ENCODE measurements at places on chromosomes 16 and 17.

DNA sequence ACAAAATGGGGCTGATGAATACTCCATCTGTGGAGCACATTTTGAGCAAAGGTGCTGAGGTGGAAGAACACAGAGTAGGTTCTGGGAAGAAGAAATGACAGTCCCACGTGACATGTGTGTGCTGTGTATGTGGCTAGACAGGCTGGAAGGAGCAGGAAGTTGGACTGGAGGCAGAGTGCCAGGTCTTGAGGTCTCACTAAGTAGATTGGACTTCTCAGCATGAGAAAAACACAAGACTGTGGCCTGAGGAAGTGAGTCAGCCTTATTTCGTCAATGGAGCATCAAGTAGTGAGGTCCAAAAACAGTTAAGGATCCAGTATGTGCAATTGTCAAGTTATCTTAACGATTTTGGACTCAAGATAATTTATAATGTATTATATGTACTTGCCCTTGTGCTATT is 736.5 kb downstream of the KCNJ2 start:
- DNase-seq, result no peak

DNA sequence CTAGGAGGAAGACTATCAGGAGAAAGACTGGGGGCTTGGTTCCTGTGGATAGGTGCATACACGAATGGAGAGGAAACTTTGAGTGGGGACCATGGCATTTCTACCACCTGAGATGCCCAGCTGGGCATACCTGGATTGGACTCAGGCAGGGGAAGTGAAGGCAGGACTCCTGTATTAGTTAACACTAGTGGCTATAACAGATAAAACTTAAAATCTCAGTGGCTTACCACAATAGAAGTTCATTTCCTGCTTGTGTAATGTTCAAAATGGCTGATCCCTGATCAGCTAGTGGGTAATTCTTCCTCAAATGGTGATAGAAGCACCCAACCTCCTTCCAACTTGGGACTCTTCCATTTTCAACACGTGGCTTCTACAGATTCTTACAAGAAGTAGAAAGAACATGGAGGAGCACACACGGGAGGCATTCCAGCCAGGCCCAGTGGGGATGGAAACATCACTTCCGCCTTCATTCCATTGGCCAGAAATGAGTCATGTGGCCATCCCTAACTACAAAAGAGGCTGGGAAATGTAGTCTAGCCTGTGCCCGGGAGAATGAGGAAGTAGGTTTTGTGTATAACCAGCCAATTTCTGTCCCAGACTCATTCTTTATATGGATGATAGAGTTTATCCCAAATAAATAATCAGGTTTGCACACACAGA is 112.1 kb downstream of the UTP18 start:
- no peak for DNase-seq

DNA sequence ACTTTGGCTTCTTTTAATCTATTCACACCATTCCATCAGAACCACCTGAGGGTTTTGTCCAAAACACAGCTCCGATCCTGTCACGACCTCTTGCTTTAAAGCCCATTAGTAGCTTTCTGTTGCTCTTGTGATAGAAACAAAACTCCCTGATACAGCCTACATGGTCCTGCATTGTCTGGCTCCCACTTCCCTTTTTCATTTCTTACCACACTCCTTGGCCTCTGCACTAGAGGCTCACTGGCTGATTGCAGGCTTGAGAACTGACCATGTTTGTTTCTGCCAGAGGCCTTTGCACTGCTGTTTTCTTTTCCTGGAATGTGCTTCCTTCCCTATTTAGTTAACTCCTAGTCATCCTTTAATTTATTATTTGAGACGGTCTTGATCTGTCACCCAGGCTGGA is 23.7 kb downstream of the IST1 start:
- DNase-seq, result no peak

- DNase-seq, result no peak
Measured at GRCh38 chr17:75691371-75691791, 24.2 kb downstream of the SAP30BP start.

DNA sequence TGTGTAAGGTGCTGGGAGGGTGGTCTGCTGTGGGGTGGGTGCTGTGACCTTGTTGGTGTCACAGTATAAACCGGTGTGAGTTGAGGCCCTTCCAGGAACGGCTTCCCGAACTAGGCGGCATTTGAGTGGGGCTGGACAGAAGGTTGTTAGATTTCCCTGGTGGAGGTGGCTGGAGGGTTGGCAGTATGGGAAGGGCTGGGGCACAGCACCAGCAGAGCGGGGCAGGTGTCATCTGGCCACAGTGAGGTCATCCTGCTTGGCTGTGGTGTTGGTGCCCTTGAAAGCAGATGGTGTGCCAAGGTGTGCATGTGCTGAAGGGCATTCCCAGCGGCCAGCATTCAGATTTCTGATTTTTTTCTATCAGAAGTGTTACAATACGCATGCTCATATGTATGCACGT is 28.1 kb downstream of the BANP start:
- no peak for DNase-seq

GRCh38 chr17:49779739-49780231 is 8.7 kb upstream of the KAT7 start:
- no peak for DNase-seq
